ENCODE measurements at places on chromosomes 1 and 21. TPM values are rescaled to one million over a fixed set of nuclear protein-coding genes. Genes with fewer than 3 reads are reported as not detected.

Gene VWA1
- 5.7 TPM for total RNA-seq

Gene TDRD10
- not detected for total RNA-seq

Gene ASCL5
- not detected for total RNA-seq

Gene C1orf50
- total RNA-seq, result 2.5 TPM

Gene CRNN
- not detected for total RNA-seq

Gene PIGK
- 71.7 TPM for total RNA-seq

Gene HEYL
- total RNA-seq, result not detected

Gene RNF115
- total RNA-seq, result 10.2 TPM

Gene MCOLN3
- 0.48 TPM for total RNA-seq

Gene NBPF10
- 0.84 TPM for total RNA-seq

Gene PLA2G2C
- not detected for total RNA-seq

Gene CLDN17
- not detected for total RNA-seq

Gene LENEP
- total RNA-seq, result 1.7 TPM

Gene LHX8
- 8.6 TPM for total RNA-seq

Gene DEPDC1
- 82.5 TPM for total RNA-seq

Gene LCE1A
- not detected for total RNA-seq

Gene EFNA3
- 0.48 TPM for total RNA-seq

Gene PRAMEF17
- not detected for total RNA-seq

Gene FMO5
- 2.1 TPM for total RNA-seq
